Stimulated activated CD8-positive, alpha-beta memory T cell treated with anti-CD3 and anti-CD28 coated beads, Interleukin-12 subunit alpha, Interleukin-12 subunit beta, amount 100 ng/mL, for 4 hours (primary cell): ENCODE measurements at places on chromosomes 4 and X.

GRCh38 chr4:161167539-161167938 is 996.3 kb downstream of the FSTL5 start:
- DNase-seq = no peak

GRCh38 chr4:73068491-73069337 is 802 bp downstream of the COX18 start:
- DNase-seq = no peak

- no peak for DNase-seq
Measured at GRCh38 chr4:1246111-1246881, 2.6 kb downstream of the CTBP1 start.

DNA sequence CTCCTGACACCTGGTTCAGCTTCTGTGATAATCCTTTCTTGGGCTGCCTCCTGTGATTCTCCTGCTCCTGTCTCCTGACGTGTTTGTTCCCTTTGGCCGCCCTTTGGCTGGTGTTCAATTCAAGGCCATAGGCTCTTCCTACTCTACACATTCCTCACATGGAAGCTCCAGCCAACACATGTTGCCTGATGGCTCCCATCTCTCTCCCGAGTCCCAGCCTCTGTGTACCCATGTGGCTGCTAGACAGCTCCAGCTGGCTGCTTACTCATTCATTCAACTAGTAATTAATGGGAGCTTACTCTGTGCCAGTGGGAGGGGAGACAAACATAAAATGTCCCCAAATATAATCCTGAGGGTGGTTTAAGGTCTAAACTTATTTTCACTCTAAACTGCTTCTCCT is 9.2 kb upstream of the MED28 start:
- no peak for DNase-seq

- DNase-seq = no peak
Measured at GRCh38 chr4:181685461-181685860, 557.7 kb upstream of the TENM3 start.

DNA sequence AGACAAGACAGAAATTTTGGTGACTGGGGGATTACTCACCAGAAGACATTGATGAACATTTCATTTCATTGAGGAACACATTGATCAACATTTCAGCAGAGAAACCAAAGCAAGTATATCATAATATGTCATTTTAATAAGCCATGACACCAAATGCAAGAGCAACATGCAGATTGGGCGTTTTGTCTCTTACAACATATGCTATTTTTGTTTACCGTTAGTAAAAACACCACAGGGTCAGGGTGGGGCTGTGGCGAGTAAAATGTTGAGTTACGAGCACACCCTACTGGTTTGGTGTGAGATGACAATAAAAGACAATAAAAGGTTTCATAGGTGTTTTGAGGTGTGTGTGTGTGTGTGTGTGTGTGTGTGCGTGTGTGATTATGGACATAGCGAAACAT is 294.5 kb downstream of the PDGFC start:
- DNase-seq = no peak

GRCh38 chr4:108360754-108361445 is 192.2 kb upstream of the LEF1 start:
- no peak for DNase-seq

GRCh38 chrX:36898301-36898700 is 109.9 kb upstream of the FAM47C start:
- no peak for DNase-seq

GRCh38 chr4:106830879-106831278 is 205.2 kb downstream of the DKK2 start:
- no peak for DNase-seq

GRCh38 chr4:165726831-165727230 is 146.2 kb upstream of the TLL1 start:
- DNase-seq = no peak

DNA sequence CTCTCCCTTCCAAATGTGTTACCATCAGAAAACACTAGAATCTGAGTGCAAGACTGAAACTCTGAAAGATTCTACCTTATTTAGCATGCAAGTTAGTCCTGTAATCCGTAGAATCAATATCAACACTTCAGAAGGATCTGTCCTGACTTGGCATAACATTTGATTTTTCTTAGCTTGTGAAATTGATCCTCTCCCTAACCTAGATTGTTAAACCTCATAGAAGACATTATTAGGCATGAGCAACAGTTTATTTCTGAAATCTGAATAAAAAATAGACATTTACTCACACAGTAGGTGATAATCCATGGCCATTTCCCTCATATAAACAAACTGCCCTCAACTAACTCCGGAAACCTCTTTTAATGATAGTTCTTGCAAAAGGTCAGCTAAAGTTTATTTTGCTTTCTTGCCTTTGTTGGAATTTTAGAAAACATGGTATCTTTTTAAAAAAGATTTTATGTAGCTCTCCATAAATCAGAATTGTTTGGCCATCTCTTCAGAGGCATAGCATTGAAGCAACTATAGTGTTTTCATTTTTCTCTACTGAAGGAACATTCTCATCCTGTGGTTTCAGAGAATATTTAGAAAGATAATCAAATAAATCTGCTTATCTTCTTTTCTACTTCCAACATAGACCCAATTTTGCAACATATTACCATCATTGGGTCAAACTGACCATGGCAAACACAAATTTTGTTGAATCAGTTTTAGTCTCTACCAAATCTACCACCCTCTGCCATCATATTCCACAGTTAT is 38.5 kb upstream of the PDLIM5 start:
- no peak for DNase-seq

GRCh38 chr4:8071766-8072165 is 86.8 kb downstream of the ABLIM2 start:
- DNase-seq = no peak

- DNase-seq = no peak
Measured at GRCh38 chr4:15043922-15044321, 41.6 kb downstream of the CPEB2 start.

GRCh38 chr4:6826781-6827508 is 44.4 kb downstream of the KIAA0232 start:
- DNase-seq = no peak

DNA sequence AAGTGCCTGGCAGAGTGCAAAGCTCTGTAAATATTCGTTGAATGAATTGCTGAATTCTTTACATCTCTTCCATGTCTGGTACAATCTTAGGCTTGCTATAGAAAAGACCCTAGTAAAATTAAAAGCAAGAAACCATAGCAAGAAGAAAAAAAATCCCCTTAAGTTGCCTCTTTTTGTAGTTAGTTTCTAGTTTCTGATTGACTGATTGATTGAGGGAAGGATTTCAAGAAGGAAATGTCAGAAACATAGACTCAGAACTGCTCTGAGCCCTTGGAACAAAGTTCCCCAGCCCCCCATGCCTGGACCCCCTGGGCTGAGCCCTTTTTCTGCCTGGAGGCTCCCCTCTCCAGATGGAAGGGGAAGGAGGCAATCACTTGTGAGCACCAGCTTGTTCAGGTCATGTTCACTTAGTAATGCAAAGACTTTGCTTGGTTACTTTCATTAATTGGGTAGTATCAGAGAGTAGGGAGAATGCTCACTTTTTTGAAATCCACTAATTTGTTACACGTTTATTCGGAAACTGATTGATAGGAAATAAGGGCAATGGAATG is 35.6 kb downstream of the DAPP1 start:
- no peak for DNase-seq

DNA sequence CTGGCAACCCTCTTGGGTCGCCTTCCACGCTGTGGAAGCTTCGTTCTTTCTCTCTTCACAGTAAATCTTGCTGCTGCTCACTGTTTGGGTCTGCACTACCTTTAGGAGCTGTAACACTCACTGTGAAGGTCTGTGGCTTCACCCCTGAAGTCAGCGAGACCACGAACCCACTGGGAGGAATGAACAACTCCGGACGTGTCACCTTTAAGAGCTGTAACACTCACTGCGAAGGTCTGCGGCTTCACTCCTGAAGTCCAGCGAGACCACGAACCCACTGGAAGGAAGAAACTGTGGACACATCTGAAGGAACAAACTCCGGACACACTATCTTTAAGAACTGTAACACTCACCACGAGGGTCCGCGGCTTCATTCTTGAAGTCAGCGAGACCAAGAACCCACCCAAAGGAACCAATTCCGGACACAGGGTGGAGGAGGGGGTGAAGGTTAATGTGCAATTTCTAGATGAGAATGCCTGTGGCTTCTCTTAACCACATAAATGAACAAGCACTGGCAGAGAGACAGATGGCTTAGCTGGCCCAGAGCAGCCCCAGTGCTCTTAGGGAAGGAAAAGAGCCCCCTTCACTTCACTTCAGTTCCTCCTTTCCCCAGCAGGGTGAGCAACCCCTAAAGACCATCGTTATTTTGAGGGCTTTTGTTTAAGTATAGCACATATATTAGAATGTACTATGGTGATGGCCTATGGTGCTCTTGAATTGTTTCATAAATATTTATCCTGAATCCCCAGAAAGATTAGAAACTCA is 73.0 kb downstream of the LUZP4 start:
- DNase-seq = no peak

- DNase-seq = no peak
Measured at GRCh38 chrX:19624739-19625138, 109.4 kb upstream of the MAP3K15 start.

- DNase-seq = no peak
Measured at GRCh38 chrX:131393426-131393825, 104.3 kb upstream of the IGSF1 start.

DNA sequence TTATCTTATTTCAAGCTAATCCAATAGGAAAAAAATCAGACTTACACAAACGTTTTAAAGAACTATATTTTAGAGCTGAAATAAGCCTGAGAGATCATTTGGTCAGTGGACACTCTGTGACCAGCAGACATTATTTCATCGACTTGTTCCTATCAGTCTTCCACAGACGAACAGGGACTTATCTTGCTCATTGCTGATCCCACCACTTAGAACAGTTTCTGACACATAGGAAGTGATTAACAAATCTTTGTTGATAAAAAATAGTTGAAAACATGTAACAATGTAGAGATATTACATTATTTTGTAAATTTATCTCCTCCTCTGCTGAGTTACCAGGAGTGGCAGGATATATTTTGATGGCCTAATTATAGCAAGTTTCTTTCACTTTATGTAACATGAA is 65.8 kb downstream of the TAPT1 start:
- DNase-seq = no peak

DNA sequence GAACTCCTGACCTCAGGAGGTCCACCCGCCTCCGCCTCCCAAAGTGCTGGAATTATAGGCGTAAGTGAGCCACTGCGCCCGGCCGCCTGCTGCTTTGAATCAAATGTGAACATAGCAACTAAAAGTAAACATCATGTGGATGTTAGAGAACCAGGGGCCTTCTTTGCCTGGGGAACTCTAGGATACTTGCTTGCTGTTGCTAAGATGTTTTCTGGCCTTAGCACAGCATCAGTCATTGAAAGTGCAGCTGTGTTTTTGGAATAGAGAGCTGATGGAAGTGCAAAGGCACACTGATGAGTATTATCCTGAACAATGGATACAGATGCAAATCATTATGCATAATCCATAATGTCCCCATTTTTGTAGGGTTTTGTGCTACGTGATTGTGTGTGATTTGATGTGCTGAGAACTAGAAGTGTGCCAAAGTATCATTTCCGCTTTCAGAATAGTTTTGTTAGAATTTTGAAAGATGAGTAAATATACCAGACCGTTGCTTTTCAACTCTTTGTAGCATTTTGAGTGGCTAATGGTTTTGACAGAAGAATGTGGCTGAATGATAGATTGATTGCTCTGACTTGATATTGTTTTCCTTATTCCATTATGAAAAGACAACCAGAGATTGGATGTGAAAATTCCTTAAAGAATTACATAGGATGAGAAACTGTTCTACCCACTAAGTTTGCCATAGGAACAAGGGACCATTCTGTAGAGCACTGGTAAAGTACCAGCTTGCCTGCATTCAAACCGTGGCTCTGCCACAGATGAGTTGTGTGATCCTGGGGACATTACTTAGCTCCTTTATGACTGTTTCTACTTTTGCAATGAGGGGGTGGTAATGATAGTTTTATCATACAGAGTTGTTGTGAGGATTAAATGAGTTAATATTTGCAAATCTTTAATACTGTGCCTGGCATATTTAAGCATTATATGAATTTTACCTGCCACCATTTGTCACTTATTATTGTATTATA is 74.7 kb downstream of the REPS2 start:
- no peak for DNase-seq

DNA sequence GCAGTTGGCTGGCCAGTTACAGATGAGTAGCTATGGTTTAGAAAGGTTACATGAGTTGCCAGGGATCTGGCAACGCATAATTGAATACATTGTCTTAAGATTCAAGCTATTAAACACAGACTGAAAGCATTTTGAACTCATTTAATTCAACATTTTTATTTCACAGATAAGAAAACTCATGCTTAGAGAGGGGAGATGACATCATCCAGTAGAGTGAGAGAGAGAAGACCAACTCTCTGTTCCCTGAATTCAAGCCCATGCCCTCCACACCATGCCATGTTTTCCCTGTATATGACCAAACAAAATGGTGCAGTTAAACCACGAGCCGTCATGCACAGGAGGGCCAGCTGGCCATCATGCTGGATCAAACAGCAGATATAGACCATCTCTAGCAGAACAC is 22.6 kb downstream of the SNCA start:
- no peak for DNase-seq

GRCh38 chr4:89029591-89029990 is 27.4 kb downstream of the FAM13A start:
- no peak for DNase-seq

DNA sequence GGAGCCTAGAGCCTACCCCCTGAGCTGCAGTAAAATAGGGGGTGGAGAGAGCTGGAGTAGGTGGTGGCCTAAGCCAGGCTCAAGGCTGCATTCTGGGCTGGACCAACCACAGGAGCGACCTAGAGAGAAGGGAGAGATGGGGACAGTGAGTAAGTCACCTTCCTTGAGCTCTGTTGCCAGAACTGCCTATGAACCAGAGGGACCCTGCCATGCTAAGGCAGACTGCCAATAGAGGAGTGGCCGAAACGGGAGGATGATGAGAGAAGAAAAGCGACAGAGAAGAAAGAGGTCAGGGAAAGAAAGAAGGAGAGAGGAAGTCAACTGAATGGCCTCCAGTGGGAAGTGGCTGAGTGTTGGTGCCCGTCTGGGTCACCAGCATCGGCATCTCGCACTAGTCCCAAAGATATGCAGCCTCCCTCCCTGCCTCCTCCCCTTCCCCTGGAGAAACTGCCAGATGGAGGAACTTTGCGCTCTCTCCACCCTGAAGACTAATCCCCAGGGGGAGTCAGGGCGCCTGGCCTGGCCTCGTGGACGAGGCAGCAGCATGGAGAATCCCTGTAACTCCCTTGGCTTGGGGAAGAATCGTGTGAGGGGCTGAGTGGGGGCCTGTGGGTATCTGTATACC is 28.8 kb downstream of the ELF4 start:
- DNase-seq = no peak

GRCh38 chr4:106270736-106271135 is 45.3 kb downstream of the TBCK start:
- no peak for DNase-seq

- no peak for DNase-seq
Measured at GRCh38 chrX:107773206-107773605, 2.4 kb downstream of the TSC22D3 start.

- DNase-seq = no peak
Measured at GRCh38 chr4:143230683-143231082, 46.0 kb downstream of the USP38 start.

- no peak for DNase-seq
Measured at GRCh38 chr4:86592553-86593249, 1.4 kb upstream of the PTPN13 start.

GRCh38 chr4:123415576-123415975 is 19.0 kb downstream of the SPRY1 start:
- DNase-seq = no peak

- DNase-seq = no peak
Measured at GRCh38 chr4:79886557-79886956, 186.5 kb downstream of the ANTXR2 start.
